Tibial nerve (tissue), 4 donors: ENCODE measurements at places on chromosomes 6 and 20. TPM values are rescaled to one million over a fixed set of nuclear protein-coding genes. Genes with fewer than 3 reads are reported as not detected.

- H3K4me3 ChIP-seq, result no peak overlapping the region
- H3K27me3 ChIP-seq, result peaks cover 50% of the 10 kb centered on the region
- no peak overlapping the region for H3K27ac ChIP-seq
- DNase-seq, result peak; percentile 64
- peaks cover 14% of the 10 kb centered on the region for H3K4me1 ChIP-seq
Observed at GRCh38 chr6:44268095-44268628, 2.1 kb upstream of the TMEM151B start.

GRCh38 chr6:149544646-149545257 is 1.1 kb downstream of the PPIL4 start:
- no peaks in the 10 kb centered on the region for H3K27me3 ChIP-seq
- H3K4me3 ChIP-seq, result peak overlapping the region; percentile 96
- no peaks in the 10 kb centered on the region for H3K36me3 ChIP-seq
- DNase-seq, result no peak
- peak overlapping the region; percentile 99 for H3K27ac ChIP-seq

DNA sequence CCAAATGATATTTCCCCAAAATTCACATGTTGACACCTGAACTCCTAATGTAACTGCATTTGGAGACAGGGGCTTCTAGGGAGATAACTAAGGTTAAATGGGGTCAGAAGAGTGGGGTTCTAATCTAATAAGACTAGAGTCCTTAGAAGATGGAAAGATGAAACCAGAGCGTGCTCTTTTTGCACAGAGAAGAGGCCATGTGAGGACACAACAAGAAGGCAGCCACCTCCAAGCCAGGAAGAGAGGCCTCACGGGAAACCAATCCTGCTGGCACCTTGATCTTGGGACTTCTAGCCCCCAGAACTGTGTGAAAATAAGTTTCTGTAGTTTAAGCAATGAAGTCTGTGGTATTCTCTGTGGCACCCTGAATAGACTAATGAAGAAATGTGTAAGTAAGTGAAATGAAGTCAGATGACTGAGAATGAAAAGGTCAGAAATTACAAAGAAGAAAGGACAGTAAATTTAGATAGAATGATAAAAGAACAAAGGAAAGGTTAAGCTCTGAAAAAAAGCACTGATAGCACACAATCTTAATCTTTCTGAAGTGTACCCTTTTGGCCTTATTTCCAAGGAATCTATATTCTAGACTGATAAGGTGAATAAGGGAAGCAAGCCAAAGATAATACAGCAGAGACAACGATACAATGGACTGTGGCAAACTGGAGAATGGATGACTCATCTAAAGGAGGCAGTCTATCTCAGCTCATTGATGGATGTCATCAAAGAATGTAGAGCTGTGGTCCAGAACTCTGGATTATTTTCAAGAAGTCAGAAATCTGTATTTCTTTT is 110.4 kb downstream of the MYB start:
- no peak overlapping the region for H3K27ac ChIP-seq
- no peak for DNase-seq
- H3K36me3 ChIP-seq, result no peaks in the 10 kb centered on the region
- no peaks in the 10 kb centered on the region for H3K4me1 ChIP-seq
- H3K4me3 ChIP-seq, result no peak overlapping the region
- H3K27me3 ChIP-seq, result no peaks in the 10 kb centered on the region

- H3K27ac ChIP-seq, result peak overlapping the region; percentile 99
- peak overlapping the region; percentile 75 for H3K4me3 ChIP-seq
- H3K4me1 ChIP-seq, result peaks cover 19% of the 10 kb centered on the region
- peak; percentile 17 for DNase-seq
- H3K36me3 ChIP-seq, result no peaks in the 10 kb centered on the region
Observed at GRCh38 chr6:159761129-159761872, 544 bp upstream of the ACAT2 start.

DNA sequence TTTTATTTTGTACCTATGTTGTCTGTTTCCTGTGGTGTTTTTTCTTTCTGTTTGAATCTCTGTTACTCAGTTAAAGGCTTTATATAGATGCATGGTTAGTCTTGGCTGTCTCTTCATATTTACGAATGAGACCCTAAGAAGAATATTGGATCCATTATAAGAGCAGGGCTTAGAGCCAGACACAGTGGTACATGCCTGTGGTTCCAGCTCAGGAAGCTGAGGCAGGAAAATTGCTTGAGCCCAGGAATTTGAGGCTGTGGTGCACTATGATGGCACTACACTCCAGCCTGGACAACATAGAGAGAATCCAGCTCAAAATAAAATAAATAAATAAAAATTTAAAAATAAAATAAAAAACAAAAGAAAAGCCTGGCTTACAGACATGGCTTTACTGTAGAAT is 211.1 kb downstream of the SOD2 start:
- H3K4me1 ChIP-seq, result no peaks in the 10 kb centered on the region
- H3K36me3 ChIP-seq, result no peaks in the 10 kb centered on the region
- H3K4me3 ChIP-seq, result no peak overlapping the region

DNA sequence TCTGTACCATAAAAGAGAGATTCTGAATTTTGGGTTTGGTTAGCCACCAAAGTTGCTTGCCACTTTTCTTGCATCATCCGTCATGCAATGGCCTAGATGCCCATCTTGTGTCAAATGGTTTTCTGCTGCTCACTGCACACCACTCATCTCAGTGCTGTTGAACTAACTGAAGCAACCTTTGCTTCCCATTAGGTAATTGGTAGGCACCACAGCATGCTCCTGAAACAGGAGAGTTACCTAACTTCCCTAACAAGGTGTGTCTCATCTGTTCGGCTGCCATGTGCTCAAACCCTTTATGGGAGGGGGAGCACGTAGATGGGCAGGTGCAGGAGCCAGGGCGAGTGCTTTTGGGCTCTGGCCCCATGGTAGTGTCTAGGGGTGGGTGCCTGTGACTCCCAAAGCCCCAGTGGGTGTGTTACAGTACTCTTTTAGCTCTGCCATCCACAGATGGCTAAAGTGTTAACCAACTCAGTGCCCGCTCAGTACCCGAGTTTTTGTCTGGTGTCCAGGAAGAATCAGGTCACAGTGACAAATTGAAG is 147.4 kb upstream of the SPACA1 start:
- H3K4me1 ChIP-seq, result no peaks in the 10 kb centered on the region
- H3K27ac ChIP-seq, result no peak overlapping the region
- H3K27me3 ChIP-seq, result no peaks in the 10 kb centered on the region
- H3K4me3 ChIP-seq, result no peak overlapping the region

- peak overlapping the region; percentile 65 for H3K27ac ChIP-seq
- H3K36me3 ChIP-seq, result peaks cover 5% of the 10 kb centered on the region
- H3K4me1 ChIP-seq, result peaks cover 75% of the 10 kb centered on the region
Observed at GRCh38 chr20:31663838-31664695, 26.4 kb downstream of the COX4I2 start.

GRCh38 chr6:31782126-31782855 is 5.2 kb upstream of the VWA7 start:
- no peaks in the 10 kb centered on the region for H3K4me1 ChIP-seq
- DNase-seq, result no peak
- H3K36me3 ChIP-seq, result peaks cover 93% of the 10 kb centered on the region
- H3K4me3 ChIP-seq, result no peak overlapping the region
- H3K27ac ChIP-seq, result no peak overlapping the region

DNA sequence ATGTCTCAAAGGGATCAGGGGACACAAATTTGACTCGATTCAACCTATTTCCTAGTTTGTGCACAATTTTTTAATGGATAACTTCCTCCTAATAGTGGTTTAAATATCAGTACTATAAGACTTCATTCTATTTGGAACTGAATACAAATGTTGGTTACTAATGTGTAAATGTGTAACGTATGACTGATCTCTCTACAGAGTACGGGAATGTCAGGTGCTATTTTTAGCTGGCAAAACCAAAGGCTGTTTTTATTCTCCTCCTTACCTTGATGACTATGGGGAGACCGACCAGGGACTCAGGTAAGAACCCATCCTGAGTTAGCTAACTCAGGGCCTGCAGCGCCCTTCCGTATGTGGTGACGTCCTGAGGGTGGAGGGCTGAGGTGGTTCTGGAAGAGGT is 33.0 kb downstream of the PRPH2 start:
- H3K4me3 ChIP-seq, result no peak overlapping the region
- peaks cover 97% of the 10 kb centered on the region for H3K36me3 ChIP-seq
- H3K4me1 ChIP-seq, result no peaks in the 10 kb centered on the region
- no peaks in the 10 kb centered on the region for H3K27me3 ChIP-seq
- DNase-seq, result no peak

- no peaks in the 10 kb centered on the region for H3K27me3 ChIP-seq
- H3K4me3 ChIP-seq, result no peak overlapping the region
- DNase-seq, result no peak
- H3K36me3 ChIP-seq, result no peaks in the 10 kb centered on the region
Observed at GRCh38 chr6:37547564-37548061, 47.9 kb upstream of the CCDC167 start.

DNA sequence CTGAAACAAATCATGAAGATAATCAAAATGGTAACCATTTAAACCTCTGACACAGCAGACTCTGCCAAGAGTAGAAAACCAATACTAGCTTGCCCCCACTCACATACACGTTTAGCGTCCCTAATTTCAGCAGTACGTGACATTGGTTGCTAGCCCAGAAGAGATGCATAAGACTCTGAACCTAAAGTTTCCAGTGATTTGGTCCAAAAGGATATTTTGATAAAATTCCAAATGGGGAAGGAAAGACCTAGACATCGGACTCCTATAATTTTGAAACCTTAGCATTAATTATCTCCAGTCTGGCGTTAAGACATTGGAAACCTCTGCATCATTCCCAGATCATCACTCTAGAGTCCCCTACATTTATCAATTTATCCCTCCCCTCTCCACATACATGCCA is 98.1 kb downstream of the GMDS start:
- H3K4me3 ChIP-seq, result no peak overlapping the region
- H3K36me3 ChIP-seq, result no peaks in the 10 kb centered on the region
- no peak for DNase-seq
- H3K4me1 ChIP-seq, result no peaks in the 10 kb centered on the region
- H3K27me3 ChIP-seq, result no peaks in the 10 kb centered on the region

DNA sequence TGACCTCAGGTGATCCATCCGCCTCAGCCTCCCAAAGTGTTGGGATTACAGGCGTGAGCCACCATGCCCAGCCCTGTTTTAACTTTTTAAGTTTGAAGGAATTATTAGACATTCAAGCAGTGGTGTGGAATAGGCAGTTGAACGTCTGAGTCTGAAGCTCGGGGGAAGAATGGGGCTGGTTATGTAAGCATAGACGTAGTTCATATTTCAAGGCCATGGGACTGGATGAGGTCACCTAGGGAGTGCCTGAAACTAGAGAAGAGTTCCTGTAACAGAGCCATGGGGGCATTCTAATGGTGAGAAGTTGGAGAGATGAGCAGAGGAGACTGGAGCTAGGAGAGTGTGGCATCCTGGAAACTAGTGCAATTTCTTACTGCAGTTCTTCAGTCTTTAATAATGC is 6.4 kb downstream of the CDKAL1 start:
- no peak for DNase-seq
- no peaks in the 10 kb centered on the region for H3K4me1 ChIP-seq
- no peak overlapping the region for H3K27ac ChIP-seq
- H3K4me3 ChIP-seq, result no peak overlapping the region
- no peaks in the 10 kb centered on the region for H3K27me3 ChIP-seq

DNA sequence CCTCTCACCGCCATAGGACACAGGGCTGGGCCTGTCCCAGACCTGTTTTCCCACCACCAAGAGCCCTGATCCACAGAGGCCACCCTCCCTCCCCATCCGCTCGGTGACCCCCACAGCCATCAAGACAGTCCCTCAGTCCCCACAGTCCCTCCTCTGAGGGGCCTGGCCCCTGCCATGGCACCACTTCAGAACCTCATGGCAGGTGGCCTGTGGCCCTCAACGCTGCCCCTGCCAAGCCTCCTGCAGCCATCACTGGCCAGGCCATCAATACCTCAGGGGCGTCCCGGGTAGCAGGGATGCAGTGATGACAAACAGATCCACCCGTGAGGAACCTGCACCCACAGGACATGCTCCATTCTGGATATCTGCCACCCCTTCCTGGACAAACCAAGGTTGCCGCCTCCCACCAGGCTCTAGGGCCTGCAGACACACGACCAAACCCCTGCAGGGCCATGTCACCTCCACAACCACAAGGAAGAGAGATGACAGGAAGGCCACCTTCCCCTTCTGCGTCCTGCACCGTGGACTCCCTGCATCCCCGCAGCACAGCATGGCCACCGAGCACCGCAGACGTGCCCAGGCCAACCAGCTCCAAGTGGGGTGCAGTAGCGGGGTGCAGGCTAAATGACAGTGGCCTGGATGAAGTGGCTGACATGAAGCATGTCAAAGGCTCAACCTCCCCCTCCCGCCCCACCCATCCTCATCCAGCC is 14.0 kb downstream of the TAF4 start:
- no peak overlapping the region for H3K27ac ChIP-seq
- H3K4me1 ChIP-seq, result no peaks in the 10 kb centered on the region
- DNase-seq, result no peak
- H3K27me3 ChIP-seq, result no peaks in the 10 kb centered on the region

- no peaks in the 10 kb centered on the region for H3K36me3 ChIP-seq
- H3K4me1 ChIP-seq, result peaks cover 14% of the 10 kb centered on the region
- no peak overlapping the region for H3K4me3 ChIP-seq
- no peak for DNase-seq
Observed at GRCh38 chr6:5764401-5764955, 242.2 kb downstream of the NRN1 start.

DNA sequence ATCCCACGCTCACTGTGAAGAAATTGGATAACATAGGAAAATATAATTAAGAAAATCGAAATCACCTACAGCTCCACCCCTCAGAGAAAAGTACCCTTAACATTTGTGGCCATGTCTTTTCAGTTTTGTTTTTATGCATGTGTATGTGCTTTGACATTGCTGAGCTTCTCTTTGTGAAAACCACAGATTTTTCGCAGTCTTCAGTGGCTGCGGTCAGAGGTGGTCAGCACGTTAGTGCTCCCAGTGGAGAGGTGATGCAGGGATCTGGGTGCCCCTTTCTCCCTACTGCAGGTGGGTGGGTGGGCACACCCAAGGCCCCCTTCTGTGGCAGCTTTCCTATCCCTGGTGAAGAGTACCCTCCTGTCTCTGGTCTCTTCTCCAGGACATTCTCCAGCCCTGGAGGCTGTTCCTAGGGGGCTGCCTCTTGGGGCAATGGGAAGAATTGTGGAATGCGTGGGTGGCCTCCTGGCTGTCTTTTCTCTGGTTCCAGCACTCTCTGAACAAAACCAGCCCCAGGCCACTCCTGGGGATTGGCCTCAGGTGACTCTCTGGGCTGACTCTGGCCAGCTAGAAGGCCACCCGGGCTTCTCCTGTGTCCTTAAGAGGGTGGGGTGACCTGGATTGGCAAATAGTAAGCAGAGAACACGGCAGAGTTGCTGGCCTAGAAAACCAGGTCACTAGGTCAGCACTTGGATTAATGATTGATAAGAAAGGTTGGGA is 49.8 kb upstream of the FANCE start:
- no peaks in the 10 kb centered on the region for H3K27me3 ChIP-seq
- no peaks in the 10 kb centered on the region for H3K36me3 ChIP-seq
- DNase-seq, result no peak
- H3K4me3 ChIP-seq, result no peak overlapping the region
- peaks cover 13% of the 10 kb centered on the region for H3K4me1 ChIP-seq

SIRPA gene
- total RNA-seq, result 53.0 TPM

TBC1D22B gene
- 8.4 TPM for total RNA-seq

LRFN2 gene
- total RNA-seq, result not detected
